ENCODE measurements at places on chromosomes 4 and X.

- DNase-seq = no peak
Measured at GRCh38 chr4:111960241-111960667, 185.0 kb upstream of the FAM241A start.

DNA sequence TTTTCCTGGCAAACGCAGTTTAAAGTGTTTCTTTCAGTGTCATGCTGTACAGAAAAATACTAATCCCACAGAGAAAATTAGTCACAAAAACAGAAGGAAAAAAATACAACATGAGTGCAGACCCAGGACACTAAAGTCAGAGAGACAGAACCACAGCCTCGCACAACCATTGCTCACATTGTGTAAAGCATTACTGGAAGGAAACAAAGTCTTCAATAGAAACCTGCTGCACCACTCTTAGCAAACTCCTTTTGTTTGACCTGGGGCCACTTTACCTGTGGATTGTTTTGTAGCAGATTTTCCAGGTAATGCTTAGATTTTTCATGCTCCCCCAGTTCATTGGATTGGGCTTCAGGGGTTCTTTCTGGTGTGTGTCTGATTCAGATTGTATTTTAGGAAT lies 131.8 kb upstream of the TMLHE start:
- DNase-seq = no peak

DNA sequence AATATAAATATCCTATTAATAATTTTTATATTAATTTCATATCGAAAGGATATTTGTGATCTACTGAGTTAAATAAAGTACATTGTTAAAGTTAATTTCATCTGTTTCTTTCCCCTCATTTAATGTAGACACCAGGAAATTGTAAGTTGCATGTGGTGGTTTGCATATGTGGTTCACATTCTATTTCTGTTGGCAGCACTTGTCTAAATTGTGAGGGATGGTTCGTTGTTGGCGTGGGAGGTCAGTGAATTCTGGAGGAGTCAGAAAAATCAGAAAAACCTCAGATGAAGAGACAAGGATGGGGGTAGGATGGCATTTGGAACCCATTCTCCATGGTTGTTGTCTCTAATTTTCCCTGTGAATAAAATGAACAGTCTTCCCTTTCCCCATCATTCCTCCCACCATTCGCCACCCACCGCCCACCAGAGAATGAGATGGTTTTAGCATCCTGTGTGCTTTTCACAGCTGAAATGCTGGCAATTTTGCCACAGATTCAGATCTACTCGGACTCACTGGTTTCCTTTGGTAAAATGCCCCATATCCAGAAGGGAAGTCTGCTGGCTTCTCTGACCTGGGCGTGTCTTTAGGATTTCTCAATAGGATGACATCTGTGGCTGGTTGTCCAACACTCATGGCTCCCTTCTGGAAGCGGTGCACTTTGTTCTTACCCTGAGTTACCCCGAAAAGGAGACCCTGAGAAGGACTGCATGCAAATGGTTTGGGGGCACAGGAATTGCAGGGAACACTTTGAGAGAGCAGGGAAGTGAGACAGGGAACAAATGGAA lies 52.3 kb downstream of the LGI2 start:
- DNase-seq = no peak

- DNase-seq = no peak
Measured at GRCh38 chr4:3412257-3413020, 29.3 kb upstream of the HGFAC start.

GRCh38 chr4:32858361-32858760 lies 2138.2 kb downstream of the PCDH7 start:
- DNase-seq = no peak

DNA sequence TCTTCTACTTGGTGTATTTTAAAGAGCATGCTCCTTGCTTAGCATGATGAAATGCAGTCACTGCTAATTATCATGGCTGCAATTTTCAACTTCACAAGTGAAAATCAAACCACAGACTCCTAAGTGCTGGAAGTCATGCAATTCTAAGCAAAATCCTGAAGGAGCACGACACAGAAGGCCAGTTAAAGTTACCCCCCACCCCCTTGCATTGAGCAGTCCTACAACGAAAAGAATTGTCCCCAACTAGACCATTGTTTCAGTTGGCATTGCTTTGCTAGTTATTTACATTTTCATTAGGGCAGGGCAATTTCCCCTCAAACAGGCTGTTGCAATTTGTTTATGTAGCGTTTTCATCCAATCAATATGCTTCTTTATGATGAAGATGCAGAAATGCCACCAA lies 321.2 kb downstream of the PCDH7 start:
- no peak for DNase-seq

GRCh38 chr4:139014371-139015268 lies 961 bp upstream of the NOCT start:
- DNase-seq = no peak

DNA sequence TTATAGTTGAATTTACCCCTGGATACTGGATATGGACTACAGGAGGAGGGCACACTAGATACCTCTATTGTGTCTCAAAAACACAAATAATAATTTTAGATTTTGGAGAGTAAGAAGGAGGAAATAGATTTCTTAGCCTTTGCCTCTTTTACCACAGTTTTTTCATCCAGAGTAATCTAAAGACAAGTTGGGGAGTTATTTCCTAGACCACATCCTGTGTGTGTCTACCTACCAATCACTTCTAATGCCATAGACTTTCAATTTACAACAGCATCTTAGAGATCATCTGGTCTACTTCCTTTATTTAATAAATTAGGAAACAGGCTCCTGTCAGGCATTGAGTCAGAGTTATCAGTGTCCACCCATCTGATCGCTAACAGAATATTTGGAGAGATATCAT lies 191.5 kb downstream of the EDA start:
- DNase-seq = no peak

DNA sequence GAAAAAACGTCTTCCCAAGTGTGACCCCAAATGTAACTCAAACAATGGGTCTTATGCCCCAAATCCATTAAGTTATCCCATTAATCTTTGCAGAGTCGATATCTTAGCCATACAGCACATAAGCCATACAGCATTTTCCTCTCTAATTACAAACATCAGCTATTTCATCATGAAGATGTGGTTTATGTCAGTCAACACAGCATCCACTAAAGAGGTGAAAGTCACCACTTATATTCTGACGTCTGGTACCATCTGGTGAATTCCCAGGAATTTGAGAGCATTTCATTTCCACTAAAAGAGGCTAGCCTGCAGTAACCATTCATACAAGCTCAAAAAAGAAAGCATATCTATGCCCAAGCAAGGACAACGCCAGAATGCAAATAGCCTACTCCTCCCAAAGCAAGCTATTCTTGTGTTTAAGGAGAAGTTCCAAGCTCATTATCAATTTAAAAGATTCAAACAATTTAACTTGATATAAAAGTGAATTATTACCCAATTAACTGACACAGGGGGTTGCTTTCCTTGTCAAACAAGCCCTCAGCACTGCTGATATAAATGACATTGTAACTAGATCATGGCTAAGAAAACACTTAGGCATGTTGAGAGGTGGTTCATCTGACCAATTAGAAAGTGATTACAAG lies 203.3 kb downstream of the ANTXR2 start:
- no peak for DNase-seq

DNA sequence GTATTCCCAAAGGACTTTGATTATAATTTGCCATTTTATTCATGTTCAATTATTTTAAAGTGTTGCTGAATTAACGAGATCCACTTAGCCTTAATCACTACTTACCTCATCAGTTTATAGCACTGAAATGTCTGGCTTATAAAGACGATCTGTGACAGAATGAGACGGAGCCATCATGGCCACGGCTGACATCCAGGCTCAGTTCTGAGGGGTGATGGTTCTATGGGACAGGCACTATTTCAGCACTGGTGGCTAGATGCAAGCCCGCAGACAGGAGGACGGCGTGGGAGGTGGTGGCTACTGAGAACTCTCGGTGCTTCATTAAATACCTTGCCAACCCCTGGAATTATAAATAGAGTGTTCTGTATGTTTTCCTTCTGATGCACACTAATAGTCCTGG lies 1084.2 kb upstream of the TENM3 start:
- DNase-seq = no peak
